ENCODE measurements at places on chromosomes 12 and 14.

- peak; percentile 51 for DNase-seq
Measured at GRCh38 chr12:6430124-6430989, 14.4 kb upstream of the CD27 start.

DNA sequence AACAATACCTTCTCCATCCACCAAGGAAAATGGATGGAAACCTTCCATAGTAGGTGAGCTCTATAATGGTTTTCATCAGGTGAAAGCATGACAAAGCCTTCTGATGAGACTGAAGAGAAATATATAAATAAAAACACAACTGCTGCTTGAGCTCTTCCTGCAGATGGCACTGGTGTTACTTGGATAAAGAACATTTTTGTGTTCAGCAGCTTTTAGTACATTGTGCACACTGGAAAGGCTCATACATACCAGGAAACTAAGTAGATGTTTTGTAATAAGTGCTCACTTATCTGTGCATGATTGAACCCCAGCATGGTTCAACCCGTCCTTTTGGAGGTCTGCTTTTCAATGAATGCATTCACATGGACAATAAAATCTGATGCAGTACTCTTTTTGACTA, 357.3 kb upstream of the MIS18BP1 start:
- peak; percentile 6 for DNase-seq

GRCh38 chr14:89251061-89251460, 166.0 kb downstream of the FOXN3 start:
- DNase-seq, result no peak

GRCh38 chr12:57846577-57847319, at the start of gene CTDSP2:
CTDSP2 (minus strand) TSS chr12:57846729; CDS start chr12:57846435, 294 bp downstream.
- DNase-seq, result peak; percentile 91

DNA sequence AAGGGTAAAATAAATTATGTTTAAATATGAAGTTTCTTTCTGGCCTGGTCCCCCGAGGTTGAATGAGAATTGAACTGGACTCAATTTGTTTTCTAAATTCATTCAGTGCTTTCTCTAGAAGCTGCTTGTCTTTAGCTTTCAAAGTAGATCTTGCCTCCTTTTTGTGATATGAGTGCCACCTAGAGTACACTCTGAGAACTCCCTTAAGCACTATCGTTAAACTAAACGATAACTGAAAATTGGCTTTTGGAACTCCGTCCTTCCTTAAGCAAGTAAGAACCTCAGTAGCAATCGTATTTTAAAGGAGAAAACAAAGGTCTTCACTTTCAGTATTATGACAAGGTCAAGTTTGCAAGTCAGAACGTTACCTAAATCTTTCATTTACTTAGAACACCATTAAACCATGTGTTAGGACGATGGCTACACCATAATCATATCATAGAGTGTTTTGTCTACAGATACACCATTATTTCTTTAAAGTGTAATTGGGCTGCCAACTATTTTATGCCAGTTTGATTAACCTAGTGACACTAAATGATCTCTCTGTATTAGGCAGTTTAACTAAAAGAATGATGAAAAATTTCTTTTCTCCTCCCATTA, 364.8 kb downstream of the SNAPC1 start:
- DNase-seq, result no peak

DNA sequence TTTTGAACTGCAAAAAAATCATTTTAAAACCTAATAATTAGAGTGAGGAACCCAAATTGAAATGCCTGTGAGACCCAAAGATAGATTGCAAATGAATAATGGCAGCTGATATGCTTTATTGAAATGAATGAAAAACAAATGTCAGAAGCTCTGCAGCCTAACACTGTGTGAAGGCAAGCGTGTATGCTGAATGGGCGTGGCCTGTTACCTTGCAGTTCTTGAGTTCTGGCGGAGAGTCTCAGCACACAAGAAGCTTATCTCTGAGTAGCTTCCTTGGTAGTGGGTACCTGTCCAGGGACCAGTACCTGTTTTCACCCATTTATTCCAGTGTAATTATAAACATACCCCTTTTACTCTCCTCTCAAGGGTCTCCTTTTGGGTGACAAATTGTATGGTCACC, 341.2 kb downstream of the NPAS3 start:
- no peak for DNase-seq

GRCh38 chr12:109098183-109098604, 797 bp downstream of the UNG start:
- DNase-seq, result no peak

DNA sequence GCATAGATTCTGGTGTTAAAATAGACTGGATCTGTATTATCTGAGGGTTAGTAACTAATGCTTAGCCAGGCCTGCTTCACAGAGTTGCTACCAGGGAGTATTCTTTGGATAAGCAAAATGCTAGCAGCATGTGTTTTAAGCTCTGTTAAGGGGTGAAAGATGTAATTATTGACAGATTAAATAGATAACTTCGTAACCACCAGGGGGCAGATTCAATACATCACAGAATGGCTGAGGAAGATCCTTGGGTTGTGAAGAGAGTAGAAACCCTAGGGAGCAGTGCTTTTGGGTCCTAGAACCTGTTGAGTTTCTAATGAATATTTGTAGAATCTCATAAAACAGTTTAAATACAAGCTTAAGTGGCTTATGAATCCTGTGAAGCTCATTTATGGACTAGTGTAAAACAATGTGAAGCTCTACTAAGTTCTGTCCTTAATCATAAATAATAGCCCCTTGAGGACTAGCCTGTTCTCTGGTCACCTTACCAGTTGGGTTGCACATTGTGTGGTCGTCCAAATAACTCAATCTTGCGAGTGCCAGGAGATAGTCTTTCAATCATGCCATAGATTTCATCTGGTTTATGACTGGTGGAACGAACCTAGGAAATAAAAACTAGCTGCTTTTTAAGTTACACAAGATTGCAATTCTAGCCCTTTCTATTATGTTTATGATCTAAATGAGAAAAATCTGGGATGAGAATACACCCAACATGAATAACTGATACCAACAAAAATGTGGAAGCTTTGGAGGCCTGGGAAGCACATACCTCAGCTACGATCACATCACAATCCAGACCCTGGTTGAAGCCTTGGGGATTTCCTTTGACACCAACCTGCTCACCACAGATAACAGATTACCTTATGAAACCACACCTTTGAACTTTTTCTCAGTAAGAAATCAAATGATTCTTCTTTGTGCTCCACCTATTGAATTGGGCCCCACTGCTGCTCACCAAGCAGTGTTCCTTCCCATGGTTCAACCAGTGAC, 12.3 kb downstream of the METTL3 start:
- DNase-seq, result no peak

GRCh38 chr12:120936197-120936596, 32.0 kb upstream of the SPPL3 start:
- DNase-seq, result no peak

GRCh38 chr14:38070061-38070588, 137.6 kb upstream of the SSTR1 start:
- DNase-seq, result no peak

GRCh38 chr12:12272869-12273268, 6.0 kb upstream of the LRP6 start:
- no peak for DNase-seq

DNA sequence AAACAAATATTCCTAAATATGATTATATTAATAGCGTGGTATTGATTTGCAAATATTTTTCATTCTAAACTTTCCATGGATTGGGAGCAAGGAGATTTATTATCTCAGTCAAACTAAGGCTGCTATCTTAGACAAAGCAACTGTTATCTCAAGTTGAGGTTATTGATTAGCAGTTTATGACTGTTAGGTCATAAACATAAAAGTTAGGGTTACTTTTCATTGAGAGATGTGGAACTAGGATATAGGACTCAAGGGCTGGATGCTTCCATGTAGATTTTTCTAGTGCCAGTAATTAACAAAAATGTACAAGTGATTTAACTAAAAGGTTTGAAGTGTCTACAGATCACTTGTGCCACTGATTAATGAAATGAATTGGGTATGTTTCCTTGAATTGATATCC, 19.1 kb downstream of the SCFD1 start:
- no peak for DNase-seq

DNA sequence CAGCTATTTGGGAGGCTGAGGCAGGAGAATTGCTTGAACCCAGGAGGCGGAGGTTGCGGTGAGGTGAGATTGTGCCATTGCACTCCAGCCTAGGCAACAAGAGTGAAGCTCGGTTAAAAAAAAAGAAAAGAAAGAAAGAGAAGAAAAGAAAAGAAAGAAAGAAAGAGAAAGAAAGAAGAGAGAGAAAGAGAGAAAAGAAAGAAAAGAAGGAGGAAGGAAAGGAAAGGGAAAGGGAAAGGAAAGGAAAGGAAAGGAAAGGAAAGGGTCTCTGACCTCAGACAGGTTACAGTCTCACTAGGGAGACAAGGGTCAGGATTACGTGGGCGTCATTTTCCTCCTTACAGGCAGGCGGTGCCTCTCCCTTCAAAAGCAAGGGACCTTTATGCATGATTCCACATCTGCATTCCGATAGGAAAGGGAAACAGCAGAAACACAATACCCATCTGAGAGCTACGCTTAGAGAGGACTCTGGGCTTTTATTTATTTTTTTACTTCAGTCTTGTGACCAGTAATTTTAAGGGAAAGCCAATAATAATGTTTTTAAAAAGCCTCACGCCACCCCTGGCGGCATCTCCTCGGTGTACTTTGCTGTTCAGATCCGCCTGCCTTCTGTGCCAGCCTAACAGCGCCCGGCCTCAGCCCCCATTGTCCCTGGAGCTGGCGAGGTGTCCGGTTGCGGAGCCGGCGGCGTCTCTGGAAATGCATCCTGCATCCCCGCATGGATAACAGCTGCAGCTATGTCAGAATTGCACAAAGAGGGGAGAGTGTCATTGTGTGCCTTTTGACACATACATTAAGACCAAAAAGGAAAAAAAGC, 945 bp upstream of the HIP1R start:
- DNase-seq, result no peak

- DNase-seq, result no peak
Measured at GRCh38 chr14:81392976-81393643, 7.0 kb downstream of the STON2 start.

DNA sequence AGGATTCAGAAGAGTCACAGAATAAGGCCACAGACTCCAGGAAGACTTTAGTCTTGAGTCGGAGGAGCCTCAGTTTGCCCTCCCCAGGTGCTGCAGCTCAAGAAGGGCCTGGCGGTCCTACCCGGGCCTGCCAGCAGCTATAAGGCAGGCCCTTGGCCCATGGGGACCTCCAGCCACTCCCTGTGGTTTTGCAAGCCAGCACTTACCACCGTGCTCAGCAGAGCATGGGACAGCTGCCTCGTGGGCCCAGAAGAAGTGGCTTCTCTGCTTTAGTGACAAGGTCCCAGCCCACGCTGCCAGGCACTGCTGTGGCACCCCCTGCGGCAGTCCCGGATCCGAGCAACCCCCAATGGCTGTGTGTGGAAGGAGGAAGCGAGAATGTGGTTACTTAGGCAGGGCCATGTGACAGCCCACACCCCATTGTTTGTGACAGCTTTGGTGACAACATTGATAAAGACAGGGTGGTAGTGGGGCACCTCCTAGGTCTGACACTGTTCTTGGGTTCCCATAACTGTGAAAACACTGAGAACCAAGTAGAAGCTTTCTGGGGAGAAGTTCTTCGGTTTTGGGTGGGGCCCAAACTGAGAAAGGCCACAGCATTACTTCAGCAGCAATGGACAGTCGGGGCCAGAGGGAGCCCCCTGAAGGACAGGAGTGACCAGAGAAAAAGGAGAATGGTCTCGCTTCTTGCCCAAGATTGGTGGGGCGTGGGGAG, at the start of gene SELPLG:
Gene SELPLG (minus strand): TSS at position 361 of the 715 bp plus-strand sequence. CDS start 9,587 bp downstream, outside the sequence.
- no peak for DNase-seq

- DNase-seq, result no peak
Measured at GRCh38 chr14:75531660-75532317, 9.5 kb downstream of the BATF start.

- no peak for DNase-seq
Measured at GRCh38 chr14:56170877-56171422, 52.7 kb downstream of the PELI2 start.

DNA sequence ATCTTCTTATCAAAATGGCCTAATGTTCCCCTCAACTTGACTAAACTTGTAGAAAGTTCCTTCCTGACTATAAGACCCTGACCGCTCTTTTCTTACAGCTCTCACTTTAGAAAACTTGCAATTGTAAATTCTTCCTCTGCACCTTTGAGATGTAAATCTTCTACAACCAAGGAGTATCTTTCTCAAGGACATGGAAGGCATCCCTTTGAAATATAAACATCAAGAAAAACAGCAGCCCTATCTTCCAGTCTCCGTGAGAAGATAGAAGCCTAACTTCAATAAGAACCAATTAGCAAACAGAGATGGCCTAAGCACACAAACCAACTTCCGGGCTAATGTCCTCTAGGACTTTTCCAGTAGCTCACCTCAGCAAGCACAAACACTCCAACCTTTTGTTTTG, 210.3 kb downstream of the CPNE8 start:
- DNase-seq, result no peak

DNA sequence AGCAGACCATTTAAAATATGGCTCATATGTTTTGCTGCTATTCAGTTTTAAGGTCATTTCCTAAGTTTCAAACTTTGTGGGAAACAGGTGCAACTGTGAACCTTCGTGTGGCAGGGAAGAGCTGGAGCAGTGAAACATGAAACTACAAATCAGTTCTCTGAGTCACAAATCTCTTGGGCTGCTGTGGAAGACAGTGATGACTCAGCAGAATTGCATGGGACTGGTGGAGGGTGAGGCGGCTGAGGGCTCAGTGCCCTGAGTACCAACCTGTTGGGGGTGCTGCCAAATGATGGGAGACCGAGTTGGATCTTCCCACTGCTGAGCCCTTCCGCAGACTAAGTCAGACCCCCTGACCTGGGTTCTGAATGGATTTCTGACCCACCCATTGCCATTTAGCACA, 8.4 kb upstream of the CALM1 start:
- DNase-seq, result peak; percentile 66

GRCh38 chr12:31594681-31595080, 3.7 kb upstream of the DENND5B start:
- DNase-seq, result no peak

- DNase-seq, result no peak
Measured at GRCh38 chr14:22493753-22494152, 95.3 kb downstream of the DAD1 start.

- DNase-seq, result no peak
Measured at GRCh38 chr12:121331248-121331647, 21.0 kb downstream of the ANAPC5 start.

- no peak for DNase-seq
Measured at GRCh38 chr14:95526483-95527386, 8.1 kb upstream of the GLRX5 start.

DNA sequence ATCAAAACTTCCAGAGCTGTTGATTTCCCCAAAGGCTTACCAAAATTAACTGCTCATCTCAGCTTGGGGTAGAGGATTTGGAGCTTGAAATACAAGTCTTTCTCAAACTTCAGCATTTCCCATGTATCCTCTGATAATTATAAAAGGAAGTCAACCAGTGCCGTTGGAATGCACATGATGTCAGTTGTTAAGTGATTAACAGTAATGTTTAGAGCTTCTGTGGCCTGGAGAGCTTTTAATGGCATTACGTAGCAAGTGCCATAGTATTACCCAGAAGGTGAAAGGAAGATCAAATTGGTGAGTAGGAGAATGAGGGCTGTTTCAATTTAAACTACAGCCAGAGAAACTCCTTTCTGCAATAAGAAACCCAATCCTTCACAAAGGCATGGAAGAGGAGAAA, 62.5 kb upstream of the PTPRR start:
- no peak for DNase-seq

DNA sequence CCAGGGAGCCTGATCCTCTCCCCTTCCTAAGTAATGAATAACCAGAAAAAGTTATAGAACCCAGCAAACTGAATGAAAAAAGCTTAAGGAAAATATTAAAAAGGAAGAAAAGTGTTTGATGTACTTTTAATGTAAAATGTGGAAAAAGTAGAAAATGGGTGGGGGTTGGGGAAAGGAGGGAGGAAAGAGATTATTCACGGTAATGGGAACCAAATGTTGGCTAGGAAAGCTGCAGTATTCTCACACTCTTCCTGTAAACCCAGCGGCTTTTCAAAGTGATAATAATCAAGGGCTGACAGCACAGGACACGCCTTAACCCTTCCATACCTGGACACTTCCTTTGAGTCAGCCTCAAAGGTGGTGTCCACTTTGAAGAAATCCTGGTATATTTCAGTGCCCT, 139.2 kb downstream of the TGFB3 start:
- DNase-seq, result no peak

Measured in epithelial cell of prostate (primary cell).